CD4-positive, alpha-beta T cell treated with Interleukin-15 for 4 hours (primary cell): ENCODE measurements at places on chromosomes 6 and 20.

DNA sequence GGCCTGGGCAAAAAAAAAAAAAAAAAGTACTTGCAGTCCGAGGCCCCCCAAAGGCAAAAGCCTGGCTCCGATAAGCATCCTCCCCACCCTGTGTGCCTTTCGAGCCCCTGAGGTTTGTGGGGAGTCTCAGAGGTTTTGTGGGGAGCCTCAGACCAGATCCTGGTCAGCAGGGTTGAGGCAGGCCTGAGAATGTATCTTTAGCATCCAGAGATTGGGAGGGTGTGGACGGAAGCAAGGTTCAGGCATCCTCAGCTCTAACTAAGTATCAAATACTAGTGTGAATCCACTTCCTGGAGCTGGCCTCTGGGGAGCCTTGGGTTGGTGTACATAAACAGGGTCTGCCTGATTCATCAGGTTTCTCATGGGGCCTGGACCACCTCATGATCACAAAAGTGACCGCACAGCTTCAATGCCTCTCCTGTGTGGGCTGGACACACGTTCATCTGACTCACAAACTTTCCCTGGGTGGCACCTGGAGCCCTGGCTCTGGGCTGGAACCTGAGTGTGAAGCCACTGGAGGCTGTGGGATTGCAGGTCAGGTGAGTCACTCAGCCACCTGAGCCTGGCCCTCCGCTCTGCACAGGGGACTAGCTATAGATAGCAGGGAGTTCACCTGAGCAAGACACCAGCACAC, 24.4 kb downstream of the PCMTD2 start:
- DNase-seq = no peak

- peak; percentile 48 for DNase-seq
Observed at GRCh38 chr20:1357921-1358671, 29.2 kb upstream of the SDCBP2 start.

GRCh38 chr20:45500022-45500421, 15.4 kb downstream of the SPINT3 start:
- DNase-seq = no peak

- no peak for DNase-seq
Observed at GRCh38 chr6:53951383-53951782, 156.6 kb downstream of the LRRC1 start.

DNA sequence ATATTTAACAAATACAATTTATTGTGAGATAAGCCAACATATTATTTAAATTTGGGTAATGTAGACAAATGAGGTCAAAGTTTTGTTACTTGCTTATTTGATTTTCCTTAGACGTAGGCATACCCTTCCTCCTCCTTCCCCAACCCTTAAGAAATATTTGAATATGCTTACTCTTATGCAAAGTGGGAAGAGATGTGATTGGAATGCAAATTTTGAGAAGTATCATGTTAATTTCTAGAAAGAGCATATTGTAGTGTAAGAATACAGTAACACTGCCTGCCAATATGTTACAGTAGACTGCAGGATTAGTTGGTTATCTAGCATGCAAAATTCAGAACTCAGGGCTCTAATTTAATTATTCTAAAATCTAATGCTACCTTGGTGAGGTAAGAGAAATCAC, 32.9 kb downstream of the CRISP1 start:
- DNase-seq = no peak

DNA sequence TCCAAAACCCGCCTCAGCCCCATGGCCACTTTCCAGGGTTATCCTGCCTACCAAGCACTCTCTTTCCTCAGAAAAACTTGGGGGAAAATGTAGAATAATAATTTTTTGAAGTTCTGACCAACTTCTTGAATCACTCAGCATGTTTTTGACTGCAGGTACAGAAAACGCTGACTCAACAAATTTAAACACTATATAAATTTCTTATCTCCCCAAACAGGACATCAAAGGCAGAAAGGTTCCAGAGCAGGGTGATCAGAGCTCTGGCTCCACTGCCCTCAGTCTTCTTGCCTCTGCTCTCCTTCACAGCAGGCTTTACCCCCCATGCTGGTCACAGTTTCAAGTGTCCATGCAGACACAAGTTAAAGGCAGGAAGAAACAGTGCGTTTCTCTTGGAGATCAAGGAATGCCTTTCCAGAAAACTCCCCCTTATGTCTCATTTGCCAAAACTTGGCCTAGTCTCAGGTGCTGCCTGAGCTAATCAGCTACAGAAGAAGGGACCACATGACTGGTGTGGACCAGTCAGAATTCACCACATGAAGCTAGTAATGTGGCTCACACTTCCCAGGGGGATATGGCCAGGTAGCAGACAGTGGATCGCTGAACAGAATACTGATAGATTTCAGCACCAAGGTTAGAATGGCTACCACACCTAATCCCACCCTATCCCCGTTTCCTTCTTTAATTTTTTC, 24.4 kb upstream of the SLC17A3 start:
- DNase-seq = no peak

DNA sequence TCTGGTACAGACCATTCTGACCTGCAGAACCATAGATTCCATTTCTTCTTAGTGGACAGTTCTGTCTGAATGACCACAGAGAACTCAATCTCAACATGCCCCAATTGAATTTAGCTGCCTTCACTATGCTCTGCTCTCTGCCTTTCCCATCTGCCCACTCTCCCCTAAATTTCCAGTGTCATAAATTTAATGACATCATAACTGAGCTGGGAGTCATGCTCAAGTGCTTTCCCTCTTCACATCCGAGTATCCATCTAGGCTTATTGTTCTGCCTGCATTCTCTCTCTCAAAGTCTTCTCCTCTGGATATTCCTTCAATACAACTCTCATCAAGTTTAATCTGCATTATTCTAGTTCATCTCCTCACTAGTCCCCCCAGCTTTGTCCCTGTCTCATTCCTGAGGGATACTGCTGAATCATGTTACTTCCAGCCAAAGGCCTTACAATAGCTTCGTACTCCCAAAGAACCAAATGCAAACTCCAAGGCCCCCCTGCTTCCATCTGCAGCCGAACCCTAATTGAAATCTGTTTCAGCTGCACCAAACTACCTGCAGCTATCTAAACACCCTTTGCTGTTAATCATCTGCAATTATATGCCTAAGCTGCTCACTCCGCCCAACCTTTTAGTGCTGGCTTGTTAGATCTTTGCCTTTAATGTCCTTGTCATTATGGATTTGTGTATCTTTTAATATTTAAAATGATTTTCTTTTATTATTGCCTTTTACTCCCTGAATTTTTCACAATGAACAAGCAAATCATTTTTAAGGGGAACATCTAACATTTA, 46.1 kb downstream of the SLC35B3 start:
- no peak for DNase-seq

GRCh38 chr20:23284009-23284408, 66.6 kb upstream of the NXT1 start:
- DNase-seq = no peak

DNA sequence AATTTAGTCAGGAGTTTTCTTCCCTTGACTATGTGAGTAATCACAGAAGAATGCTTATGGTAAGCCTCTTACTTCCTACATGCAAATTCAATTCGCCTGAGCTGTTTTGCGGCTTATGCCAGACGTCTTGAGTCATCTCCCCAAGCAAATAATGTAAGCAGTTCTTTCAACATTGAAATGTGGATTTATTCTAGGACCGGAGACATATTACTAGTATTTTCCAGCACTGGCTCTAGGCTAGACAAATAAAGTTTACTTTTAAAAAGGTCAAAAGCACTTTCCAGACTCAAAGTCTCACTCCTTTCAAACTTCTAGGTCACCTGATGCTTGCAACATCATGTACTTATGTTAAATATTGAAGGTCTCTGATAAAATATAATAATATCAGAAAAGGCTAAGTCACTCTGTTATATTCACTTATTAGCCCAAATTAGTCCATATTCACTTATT, 38.1 kb upstream of the NOX3 start:
- DNase-seq = no peak

- DNase-seq = no peak
Observed at GRCh38 chr20:18822832-18823231, 9.2 kb downstream of the SCP2D1 start.

DNA sequence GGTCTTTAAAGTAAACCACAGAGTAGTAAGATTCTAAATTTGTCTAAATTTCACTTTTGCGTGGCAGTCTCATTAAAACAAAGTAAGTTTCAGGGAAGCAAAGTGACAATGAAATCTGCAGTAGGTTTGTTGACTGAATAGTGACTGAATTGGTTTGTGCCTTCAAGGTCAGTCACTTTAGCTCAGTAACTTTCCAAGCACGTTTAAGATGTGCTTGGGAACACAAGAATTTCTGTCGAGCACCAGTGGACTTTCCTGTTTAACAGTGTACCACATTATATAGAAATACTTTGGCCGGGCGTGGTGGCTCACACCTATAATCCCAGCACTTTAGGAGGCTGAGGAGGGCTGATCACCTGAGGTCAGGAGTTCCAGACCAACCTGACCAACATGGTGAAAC, 1.7 kb upstream of the CD24 start:
- no peak for DNase-seq

GRCh38 chr6:134363323-134364039, 45.6 kb upstream of the SGK1 start:
- DNase-seq = no peak

DNA sequence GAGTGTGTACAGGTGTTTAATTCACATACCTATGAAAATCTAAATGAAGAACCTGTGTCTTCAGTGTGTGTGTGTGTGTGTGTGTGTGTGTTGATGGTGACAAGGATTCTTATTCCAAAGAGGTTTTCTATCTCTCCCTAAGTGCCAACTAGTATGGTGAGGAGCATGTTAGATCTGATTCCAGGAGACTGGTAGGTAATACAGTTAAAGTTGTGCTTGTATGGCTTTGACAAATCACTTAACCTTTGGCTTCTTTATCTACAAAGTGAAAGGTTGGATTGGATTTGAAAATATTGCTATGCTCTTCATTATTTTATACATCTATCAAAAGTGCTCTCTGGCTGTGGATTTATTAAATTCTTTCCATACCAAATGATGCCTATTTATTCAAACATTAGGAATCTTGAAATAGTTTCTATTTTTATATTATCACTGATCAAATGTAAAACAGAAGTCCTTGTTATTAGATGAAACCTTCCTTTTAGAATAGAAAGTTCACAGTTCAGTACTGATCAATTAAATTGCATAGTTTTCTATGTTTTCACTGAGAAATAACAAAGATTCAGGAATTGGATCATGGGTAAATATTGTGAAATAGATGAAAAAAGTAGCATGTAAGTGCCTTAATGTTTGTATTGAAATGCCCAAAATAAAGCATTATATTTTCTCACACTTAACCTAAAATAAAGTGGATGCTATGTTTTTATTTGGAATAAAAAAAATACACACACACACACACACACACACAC, 84.4 kb upstream of the MLIP start:
- DNase-seq = no peak

- DNase-seq = no peak
Observed at GRCh38 chr6:44339763-44340625, 2.5 kb upstream of the SPATS1 start.

GRCh38 chr20:63518946-63519667, 1.5 kb upstream of the PPDPF start:
- no peak for DNase-seq

DNA sequence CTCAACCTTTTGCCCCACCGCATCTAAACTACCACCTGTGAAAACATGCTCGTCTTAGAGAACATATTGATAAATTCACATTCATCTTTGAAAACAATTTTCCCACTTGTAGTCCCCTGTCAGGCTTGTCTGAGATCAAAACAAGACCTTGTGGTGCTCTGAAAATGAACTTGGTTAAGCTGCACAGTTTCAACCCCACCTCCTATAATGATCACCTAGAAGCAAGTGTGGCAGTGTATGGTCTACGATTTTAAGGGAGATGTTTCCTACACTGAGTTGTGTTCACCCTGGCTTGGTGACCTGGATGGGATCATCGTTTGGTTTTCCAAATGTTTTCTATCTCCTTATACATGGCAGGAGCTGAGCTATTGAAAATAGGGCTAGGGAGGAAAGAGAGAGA, 539.4 kb downstream of the DOK5 start:
- no peak for DNase-seq

DNA sequence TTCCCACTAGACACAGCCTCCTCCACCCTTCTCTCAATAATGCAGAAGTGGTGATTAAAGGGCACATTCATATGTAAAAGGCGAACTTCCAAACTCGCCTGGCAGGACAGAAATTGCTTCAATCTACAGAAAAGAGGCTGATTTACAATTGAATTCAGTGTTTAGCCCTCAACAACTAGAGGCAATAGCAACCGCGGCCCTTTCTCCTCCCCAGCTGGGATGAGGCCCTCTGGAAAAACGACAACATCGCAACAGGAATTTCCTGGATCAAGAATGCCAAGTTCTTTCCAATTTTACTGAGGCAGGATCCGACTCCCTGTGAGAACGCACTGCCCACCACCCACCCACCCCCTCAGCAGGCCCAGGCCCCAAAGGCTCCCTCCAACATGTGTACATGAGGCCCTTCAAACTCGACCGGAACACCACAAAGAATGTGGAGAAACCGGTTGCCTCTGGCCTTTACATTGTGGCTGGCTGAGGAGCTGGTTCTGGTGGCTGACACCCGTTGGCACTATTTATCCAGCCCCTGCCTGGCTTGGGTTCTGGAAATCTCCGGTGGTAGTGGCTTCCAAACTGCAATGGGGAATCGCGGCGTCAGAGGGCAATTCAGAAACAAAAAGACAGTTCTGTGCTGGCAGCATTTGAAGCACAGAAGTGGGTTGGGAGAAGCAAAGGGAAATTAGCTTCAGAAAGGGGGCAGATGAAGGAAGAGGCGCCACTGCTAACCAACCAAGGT, 36.8 kb downstream of the ZMYND8 start:
- no peak for DNase-seq

DNA sequence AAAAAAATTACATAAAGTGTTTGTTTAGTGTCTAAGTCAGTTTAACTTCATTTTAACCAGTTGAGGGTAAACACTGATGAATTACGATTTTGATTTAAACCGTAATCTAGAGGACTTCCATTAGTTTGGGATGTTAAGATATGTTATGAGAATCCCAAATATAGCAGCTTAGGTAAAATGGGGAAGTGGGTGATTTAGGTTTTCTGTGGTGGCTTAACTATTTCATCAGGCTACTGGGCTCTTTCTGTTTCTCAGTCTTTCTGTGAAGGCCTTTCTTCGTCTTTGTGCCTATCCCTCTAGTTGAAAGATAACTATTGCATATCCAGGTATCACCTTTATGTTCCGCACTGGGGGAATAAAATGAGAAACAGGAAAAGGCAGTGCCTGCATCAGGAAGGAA, 27.9 kb downstream of the CENPW start:
- no peak for DNase-seq

DNA sequence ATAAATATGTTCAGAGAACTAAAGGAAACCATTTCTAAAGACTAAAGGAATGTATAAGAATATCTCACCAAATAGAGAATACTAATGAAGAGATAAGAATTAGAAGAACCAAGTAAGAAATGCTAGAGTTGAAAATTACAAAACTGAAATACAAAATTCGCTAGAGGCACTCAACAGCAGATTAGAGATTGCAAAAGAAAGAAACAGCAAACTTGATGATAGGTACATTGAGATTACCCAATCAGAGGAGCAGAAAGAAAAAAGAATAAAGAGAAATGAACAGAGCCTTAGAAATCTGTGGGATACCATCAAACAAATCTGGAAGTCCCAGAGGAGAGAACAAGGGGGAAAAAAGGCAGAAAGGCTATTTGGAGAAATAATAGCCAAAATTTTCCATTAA, 6.3 kb upstream of the PDCD2 start:
- DNase-seq = no peak
